ENCODE measurements at places on chromosomes 12 and 14.
A peak's percentile ranks its signal among the peaks of the same experiment; 100 is the strongest.

DNA sequence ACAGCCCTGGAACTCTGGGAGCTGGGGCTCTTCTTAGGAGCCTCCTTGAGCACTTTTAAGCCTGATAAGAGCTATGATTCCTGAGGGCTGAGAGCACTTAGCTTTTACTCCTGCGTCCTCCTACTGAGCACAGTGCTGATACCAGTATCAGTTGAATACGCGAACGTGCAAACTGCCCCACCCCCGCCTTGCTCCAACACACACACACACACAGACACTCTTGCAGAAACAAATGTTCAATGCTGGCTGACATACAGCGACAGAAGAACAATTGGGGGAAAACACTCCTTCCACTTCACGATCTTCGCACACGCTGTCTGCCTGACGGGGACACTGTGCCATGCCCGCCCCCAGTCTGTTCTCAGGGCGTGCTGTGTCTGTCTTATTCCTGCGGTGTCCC lies 57.2 kb upstream of the DLK1 start:
- no peak for DNase-seq

DNA sequence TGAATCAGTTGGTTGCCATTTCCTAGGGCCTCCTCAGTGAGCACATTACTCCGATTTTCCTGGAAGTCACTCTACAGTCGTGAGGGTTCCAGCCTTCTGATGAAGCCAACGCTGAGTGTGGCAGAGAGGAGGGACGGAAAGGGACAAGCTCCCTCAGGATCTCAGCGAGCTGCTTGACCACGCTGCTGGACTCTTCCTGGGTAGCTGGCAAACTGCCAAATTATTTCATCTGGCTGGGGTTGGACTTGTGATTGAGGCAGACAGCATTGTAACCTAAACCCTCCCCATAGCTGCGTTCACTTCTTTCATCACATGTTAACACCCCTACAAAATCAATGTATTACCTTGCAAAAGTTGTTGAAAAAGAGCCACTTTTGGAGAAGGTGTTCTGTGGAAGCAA lies 69.6 kb upstream of the CHST11 start:
- no peak for DNase-seq

DNA sequence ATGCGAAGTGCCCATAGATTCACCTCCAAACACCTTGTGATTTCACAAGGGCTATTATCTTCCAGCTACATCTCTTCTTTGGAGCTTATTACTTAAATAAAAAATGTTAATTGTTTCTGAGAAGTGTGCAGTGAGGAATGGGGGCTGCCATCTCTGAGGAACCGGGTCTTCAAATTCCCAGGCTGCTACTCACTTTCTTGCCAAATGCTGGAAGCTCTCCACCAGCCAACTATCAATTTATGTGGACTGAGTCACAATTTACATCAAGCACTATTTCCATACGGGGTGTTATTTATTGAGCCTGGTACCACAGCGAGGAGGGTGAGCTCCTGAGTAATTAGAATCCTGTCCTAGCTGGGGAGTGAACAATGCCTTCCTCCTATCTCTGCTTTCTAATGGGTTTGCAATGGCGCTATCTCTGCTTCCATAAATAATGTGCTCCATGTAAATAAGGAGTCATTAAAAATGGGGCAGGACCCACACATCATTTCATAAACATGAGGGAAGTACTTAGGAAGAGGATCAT lies 898.3 kb downstream of the VRK1 start:
- no peak for DNase-seq

- DNase-seq, result no peak
Observed at GRCh38 chr14:102370305-102370809, 7.6 kb downstream of the TECPR2 start.

GRCh38 chr12:66066137-66066928 lies 64.2 kb downstream of the LLPH start:
- DNase-seq, result peak; percentile 56

GRCh38 chr12:71465796-71466195 lies 26.2 kb downstream of the LGR5 start:
- no peak for DNase-seq

DNA sequence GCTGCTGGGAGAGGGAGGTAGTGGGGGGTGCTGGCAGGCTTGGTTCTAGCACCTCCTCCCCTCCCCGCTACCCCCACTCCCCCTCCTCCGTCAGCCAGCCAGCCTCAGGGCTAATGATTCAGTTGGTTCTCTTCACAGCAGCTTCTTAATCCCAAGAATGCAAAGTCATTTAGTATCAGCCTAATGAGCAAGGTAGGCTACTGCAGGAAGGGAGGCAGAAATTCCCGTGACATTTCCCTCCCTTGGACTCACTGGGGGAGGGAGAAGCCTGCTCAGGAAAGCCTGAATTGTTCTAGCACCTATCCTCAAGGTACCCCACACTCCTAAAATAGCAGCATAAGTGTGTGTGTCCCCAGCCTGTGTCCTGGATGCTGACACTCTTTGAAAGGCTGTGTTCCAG lies 29.8 kb downstream of the ITPK1 start:
- no peak for DNase-seq

DNA sequence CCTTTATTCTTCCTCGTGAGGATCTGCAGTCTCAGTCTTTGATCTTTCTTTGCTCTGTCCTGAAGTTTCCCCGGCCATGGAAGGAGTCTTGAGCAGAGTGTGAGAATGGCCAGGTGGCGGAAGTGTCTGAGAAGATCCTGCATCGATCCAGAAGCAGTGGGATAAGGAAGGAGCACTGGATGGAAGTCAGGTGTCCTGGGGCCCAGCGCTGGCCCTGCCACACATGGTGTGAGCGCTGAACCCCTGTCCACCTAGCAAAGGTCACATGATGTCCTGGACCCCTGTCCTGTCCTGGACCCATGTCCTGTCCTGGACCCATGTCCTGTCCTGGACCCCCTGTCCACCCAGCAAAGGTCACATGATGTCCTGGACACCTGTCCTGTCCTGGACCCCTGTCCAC lies 111.8 kb upstream of the MED13L start:
- DNase-seq, result no peak

DNA sequence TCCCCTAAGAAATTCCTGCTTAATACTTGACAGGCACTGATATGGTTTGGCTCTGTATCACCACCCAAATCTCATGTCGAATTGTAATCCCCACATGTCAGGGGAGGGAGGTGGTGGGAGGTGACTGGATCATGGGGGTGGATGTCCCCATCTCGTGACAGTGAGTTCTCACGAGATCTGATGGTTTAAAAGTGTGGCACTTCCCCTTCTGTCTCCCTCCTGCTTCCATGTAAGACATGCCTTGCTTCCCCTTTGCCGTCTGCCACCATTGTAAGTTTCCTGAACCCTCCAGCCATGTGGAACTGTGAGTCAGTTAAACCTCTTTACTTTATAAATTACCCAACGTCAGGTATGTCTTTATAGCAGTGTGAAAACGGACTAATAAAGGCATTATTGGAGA lies 198.0 kb downstream of the FOXN3 start:
- DNase-seq, result no peak

- no peak for DNase-seq
Observed at GRCh38 chr12:6923003-6923732, 4.6 kb upstream of the ATN1 start.

GRCh38 chr12:11609045-11609444 lies 40.4 kb upstream of the ETV6 start:
- DNase-seq, result no peak

- no peak for DNase-seq
Observed at GRCh38 chr12:23631786-23632377, 317.6 kb downstream of the SOX5 start.

GRCh38 chr14:39219075-39219499 lies 14.6 kb upstream of the MIA2 start:
- no peak for DNase-seq

GRCh38 chr14:44265246-44265645 lies 241.8 kb downstream of the FSCB start:
- DNase-seq, result no peak

DNA sequence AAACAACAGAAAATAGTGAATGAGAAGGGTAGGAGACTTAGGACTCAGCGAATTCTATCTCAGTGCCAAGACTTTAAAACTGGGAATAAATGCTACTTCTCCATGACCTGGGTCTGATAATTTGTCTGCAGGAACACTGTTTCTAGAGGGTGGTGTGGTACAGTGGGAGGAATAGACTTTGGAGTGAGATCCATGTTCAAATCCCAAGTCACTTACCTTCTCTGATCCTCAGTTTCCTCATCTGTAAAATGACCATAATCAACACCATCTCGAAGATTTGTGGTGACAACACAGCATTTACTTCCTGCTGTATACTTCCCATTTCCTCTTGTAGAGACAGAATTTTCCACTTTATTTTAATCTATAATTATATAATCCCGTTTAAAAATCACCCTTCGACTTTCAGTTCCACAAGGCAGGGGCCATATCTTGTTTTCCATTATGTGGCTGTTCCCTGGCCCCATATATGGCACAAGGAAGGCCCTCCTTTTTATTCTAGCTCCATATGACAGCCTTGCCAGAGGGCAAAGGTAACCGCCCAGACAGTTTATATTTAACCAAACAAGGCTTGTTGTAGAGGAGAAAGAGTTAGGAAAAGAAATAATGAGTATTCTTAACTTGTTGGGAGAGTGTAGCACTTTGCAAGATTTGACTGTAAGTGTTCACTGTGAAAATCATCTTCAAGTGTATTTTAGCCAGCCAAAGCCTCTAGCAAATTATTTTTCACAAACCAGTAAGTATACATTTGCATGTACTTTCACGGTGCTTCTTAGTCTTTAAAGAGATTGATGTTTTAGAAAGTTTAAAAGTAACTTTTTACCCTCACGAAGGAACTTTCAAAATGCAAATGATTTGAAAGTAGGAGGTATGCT lies 243.1 kb downstream of the AKAP6 start:
- no peak for DNase-seq

DNA sequence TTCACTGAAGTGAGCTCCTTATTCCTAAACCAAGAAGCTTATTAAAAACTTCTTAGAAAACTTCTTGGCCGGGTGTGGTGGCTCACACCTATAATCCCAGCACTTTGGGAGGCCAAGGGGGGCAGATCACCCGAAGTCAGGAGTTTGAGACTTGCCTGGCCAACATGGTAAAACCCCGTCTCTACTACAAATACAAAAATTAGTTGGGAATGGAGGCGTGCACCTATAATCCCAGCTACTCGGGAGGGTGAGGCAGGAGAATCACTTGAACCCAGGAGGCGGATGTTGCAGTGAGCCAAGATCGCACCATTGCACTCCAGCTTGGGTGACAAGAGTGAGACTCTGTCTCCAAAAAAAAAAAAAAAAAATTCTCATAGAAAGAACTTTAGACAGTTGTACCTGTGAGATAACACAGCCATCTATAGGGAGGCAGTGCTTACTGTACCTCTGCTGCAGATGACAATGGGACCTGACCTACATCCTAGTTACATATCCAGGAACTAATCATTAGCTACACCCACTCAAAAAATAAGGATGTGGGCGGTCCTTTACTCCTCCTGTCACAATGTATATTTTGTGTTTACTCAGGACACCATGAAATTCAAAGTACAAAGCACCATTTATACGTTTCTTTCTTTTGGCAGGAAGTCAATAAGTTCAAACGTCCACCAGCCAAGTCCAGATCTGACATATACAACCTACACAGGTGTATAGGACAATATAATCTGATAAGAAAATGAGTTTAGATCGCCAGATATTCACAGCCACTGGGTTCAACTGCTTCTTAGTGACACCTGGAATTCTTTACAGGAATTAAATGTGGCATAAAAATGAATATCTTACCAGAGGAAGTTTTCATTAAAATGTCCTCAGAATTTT lies 14.9 kb downstream of the STXBP6 start:
- no peak for DNase-seq

DNA sequence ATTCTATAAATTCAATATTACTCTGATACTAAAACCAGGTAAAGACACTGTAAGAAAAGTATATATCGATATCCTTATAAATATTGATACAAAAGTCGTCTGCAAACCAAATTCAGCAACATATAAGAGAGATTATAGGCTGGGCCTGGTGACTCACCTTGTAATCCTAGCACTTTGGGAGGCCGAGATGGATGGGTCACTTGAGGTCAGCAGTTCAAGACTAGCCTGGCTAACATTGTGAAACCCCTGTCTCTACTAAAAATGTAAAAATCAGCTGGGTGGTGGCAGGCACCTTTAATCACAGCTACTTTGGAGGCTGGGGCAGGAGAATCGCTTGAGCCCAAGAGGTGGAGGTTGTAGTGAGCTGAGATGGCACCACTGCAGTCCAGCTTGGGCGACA lies 13.5 kb upstream of the TUBA1C start:
- no peak for DNase-seq

DNA sequence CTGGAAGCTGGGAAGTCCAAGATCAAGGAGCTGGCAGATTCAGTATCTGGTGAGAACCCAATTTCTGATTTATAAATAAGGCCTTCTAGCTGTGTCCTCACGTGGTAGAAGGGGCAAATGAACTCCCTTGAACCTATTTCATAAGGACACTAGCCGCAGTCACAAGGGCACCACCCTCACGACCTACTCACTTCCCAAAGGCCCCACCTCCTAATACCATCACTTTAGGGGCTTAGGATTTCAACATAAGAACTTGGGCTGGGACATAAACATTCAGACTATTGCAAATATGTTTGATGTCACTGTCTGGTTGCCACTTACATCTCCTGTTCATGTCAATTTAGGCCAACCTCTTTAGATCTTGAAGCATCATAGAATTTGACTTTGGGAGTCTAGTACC lies 10.8 kb upstream of the CNIH1 start:
- DNase-seq, result no peak

DNA sequence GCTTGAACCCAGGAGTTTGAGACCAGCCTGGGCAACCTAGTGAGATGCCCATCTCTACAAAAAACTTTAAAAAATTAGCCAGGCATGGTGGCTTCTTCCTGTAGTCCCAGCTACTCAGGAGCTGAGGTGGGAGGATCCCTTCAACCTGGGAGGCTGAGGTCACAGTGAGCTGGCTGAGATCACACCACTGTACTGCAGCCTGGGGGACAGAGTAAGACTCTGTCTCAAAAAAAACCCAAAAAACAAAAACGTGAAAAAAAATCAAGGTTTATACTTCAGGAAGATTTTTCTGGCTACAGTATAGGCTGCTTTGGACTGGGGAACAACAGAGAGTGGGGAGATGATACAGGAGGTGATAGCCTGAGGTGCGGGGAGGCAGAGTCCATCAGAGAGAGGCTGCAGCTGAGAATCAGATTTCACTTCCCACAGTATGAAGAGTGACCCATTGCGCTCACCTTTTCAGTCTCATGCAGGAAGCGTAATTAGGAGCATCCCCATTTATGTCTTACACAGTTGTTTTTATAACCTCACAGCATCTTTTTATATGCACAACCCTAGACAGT lies 28.9 kb downstream of the DNAH10 start:
- DNase-seq, result no peak

- no peak for DNase-seq
Observed at GRCh38 chr12:30026621-30027234, 243.0 kb upstream of the TMTC1 start.

Data from left renal cortex interstitium (tissue), 4 donors.